ENCODE measurements at places on chromosomes 6 and 20.

GRCh38 chr6:157813191-157813590 is 9.9 kb upstream of the SNX9 start:
- DNase-seq, result no peak

DNA sequence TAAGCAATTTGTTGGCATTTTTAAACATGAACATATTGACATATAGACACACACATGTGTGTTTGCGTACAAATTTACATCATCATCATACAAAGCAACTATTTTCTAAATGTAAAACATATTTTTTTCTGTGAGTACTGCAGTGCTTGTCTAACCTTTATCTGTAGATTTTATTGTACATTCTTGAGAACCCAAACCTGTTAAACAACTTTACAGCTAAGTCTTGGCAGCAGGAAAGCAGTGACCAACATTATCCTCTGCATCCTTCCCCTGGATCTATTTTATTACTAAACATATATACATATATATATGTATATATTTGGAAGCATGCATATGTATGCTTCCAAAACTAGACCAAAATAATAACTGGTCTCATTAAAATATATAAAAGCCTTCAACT is 10.4 kb upstream of the PLCB1 start:
- no peak for DNase-seq

DNA sequence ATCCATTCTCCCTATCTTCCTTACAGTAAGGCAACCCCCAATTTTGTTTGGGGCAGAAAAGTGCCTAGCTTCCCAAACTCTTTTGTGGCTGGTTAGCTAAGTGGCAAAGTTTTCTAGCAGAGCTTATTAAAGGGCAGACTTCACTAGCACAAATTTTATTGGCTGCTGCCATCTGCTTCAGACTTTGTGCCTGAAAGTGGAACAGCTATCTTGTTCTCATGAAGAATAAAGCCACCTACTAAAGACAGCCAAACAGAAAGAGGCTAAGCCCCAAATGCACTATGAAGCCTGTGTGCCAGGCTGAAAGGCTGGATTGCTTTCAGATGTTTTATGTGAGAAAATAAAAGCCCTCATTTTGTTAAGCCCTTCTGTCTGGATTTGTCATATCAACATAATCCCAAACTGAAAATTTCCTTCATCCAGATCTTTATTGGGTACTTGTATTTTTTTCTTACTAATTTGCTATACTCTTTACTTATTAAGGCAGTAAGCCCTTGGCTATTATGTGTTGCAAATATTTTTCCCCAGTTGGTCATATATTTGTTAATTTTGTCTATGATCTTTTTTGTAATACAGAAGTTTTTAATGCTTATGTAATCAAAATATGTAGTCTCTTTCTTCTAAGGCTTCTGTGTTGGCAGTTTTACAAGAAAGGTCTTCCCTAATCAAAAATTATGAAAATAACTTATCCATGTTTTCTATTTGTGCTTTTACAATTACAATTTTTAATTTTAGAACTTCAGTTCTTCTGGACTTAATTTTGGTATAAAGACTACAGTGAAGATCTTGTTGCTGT is 191.1 kb downstream of the TASP1 start:
- DNase-seq, result no peak

DNA sequence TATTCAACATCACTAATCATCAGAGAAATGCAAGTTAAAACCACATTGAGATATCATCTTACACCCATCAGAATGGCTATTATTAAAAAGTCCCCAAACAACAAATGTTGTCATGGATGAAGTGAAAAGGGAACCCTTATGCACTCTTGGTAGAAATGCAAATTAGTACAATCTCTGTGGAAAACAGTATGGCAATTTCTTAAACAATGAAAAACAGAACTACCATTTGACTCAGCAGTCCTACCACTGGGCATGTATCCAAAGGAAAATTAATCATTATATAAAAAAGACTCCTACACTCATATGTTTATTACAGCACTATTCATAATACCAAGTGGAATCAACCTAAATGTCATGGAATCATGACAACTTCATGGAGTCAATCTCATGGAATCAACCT is 611.3 kb upstream of the GJE1 start:
- DNase-seq, result no peak

DNA sequence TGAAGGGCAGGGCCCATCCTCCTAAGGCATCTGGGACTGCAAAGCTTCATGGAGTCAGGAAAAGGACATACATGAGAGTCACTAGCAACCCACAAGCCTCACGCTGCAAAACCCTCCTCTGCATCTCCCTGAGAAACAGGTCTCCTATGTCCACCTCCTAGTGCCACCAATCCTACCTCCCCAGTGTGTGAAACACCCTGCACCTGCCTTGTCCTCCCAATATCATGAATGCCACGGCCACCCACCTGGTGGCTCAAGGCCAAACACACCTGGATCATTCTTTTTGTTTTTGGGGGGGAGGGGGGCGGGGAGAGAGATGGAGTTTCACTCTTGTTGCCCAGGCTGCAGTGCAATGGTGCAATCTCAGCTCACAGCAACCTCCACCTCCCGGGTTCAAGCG is 90.5 kb downstream of the ZMYND8 start:
- no peak for DNase-seq

DNA sequence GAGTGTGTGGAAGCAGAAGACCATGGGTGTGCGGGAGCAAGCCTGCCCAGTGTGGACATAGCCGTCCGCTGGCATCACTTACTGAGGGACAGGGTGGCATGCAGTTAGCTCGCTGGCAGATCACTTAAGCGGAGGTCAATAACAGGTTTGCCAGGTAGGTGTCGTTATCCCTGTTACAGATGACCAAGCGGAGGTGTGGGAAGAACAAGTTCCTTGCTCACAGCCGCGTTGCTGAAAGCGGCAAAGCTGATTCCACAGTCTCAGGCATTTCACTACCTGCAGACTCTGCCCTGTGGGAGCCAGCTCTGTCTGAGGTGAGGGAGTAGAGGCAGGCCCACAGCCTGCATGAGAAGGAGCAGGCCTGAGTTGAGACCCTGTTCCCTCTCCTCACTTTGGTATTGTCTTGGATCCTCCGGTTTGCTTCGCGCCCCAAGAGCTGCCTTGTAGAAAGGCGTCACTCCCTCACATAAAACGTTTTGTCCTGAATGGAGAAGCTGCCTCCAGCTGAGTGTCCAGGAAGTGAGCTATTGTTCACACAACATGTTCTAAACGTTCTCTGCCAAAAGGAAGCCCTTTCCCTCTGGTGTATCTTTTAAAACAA is 96.9 kb downstream of the TCP11 start:
- DNase-seq, result peak; percentile 48

DNA sequence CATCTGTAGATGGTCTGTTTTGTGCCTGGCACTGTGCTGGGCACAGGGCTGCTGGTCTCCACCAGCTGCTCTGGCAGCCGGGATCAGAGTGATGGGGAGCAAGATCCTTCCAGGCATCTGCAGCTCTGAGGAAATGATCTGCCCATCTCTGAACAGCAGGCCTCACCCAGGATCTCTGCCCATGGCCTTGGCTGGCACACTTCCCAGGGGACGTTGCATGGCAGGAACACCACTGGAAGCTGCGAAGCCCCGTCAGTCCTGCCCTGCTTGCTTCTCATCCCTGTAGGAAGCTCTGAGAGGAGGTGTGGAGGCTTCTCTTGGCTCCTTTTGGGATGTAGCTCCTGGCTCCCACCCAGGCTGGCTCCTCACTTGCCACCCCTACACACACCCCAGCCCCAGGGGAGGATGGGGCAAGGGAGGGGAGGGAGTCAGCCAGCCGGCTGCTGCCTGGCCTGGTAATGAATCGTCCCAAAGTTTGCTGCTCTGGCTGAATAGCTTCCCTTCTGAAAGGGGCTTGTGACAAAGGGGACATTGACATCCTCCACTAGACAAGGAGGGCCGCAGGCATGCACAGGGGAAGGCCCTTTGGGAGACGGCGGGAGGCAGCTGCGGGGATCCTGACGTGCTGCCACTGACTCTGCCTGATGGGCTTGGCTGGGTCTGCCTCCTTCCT is 108.9 kb downstream of the VEGFA start:
- no peak for DNase-seq

DNA sequence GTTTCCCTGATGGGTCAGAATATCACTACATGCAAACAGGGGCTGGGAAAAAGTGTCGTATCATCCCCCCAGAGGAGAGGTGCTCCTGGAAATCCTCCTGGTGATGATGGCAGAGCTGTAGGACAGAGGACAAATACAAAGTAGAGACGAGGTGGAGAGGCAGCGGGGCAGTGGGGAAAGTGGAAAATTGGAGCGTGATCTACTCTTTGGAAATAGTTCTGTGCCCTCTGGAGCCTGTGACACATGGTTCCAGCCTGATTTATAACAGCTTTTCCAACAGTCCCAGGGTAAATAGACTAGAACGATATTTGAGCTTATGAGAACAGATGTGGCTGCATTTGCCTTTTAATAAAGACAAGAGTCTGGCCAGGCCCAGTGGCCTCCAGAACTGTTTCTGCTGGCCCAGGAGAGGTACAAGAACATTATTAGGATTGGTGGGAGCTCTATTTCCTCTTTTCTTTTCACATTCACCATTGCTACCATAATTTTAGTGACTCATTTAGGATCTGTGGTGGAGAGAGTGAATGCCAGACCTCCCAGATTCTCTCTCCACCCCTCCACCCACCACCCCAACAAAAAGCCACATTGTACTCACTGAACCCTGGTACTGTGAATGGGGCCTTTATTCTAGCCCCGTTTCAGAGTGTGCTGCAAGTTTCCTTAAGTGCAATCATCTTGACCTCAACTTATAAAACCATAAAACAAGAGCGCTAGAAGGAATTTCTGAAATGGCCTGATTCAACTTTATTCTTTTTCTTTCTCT is 78.3 kb downstream of the BTBD3 start:
- no peak for DNase-seq

DNA sequence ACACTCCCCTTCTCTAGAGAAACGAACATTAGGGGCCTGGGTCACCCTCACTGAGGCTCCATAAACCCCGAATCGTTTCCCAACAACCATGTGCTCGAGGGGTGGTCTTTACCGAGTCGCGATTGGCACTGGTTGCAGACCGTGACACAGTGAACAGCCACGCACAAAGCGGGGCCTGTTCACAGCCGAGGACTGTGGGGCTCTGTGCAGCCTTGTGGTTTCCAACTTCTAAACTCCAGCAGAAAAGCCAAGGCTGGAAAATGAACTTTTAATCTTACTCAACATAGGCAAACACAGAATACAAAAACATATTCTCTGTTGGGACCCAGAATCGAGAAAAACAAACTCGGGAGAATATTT is 19.0 kb downstream of the RRBP1 start:
- no peak for DNase-seq

GRCh38 chr6:34546551-34547321 is 9.4 kb downstream of the SPDEF start:
- DNase-seq, result no peak

DNA sequence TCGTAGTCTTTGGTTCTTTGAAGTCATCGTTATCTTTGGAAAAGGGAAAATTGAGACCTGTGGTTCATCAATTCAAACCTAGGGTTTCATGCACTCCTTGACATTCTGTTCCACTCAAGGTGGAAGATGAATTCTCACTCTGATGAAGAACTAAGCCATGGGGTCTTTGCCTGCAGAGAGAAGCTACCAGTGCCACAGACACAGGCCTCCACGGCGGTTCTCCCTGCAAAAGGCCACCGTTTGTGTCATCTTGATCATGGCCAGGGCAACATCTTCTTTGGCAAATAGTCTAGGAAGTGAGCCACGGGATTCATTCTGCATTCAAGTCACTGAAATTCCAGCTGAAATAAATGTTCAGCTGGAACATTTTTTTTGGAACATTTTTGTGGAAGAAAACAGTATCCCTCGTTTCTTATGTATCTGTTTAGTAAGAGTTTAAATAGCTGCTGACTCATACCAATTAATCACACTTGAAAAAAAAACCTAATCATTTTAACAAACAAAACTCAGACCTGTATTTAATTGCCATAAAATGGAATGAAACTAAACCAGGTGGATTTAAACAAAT is 206.0 kb upstream of the FOXQ1 start:
- no peak for DNase-seq

GRCh38 chr6:133241086-133241900 is at the start of gene EYA4:
Gene EYA4, plus strand, starts transcription at chr6:133241357. Its CDS starts 33,424 bp downstream, at chr6:133274781.
- DNase-seq, result no peak

GRCh38 chr20:52078289-52078688 is 113.3 kb downstream of the ZFP64 start:
- DNase-seq, result no peak

DNA sequence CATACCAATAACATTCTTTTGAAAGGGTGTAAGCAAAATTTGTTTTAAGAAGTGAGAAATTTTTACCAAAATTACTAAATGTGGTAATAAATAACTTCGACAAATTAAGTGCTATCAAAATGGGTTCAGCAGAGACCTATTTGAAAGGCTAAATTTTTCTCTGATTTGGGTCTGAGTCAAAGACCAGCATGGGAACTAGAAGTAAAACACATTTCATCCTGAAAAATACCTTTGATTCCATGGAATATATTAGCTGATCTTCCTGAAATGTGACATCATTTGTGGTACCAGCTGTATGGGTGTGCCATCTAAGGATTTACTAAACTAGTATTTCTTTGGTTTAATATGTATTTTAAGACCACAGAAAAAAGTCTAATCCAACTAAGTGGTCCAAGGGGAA is 63.6 kb downstream of the BLOC1S5 start:
- DNase-seq, result no peak

DNA sequence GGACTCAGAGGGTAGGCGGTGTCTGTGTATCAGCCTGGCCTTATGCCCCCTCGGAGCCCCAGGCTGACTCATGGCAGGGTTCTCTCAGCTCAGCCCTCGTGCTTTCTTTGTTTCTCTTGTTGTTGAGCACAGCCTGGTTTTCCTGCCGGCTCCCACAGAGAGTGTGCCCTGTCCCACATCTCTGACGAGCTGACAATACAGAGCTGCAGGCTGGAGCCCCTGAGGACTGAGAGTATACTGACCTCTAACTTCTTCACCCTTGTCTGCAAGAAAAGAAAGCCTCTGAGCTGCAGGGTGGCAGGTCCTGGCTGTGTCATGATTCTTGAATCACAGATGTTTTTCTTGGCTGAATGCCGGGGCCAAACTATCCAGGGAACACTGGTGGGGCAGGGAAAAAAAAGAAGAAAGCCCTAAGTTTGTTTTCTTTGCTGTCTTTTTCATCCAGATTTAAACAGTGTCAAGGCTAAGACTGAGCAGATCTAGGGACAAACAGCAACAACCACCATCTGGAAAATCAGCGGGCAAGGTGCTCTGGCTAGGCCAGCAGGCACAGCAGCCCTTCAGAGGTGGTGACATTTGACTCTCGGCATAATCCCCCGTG is 63.3 kb upstream of the ZNF133 start:
- DNase-seq, result no peak

DNA sequence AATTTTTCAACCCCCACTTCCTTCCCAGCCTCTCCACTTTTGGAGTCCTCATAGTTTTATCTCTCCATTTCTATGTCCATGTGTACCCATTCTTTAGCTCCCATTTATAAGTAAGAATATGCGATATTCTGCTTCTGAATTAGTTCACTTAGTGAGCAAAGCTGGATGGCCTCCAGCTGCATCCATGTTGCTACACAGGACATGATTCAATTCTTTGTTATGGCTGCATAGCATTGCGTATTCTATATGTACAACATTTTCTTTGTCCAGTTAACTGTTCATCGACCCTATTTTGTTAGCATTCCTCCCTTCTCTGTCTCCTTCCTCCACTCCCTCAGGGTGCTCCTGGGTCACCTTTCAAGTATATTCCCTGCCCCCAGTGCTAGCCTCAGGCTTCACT is 210.0 kb upstream of the SSTR4 start:
- DNase-seq, result no peak

- DNase-seq, result peak; percentile 63
Measured at GRCh38 chr20:64038565-64039292, 2.7 kb downstream of the C20orf204 start.
